Glomerular endothelial cell (primary cell): ENCODE measurements at places on chromosomes 4 and X. TPM values are rescaled to one million over a fixed set of nuclear protein-coding genes. Genes with fewer than 3 reads are reported as not detected.

GRCh38 chr4:13905543-13905942 lies 278.0 kb upstream of the BOD1L1 start:
- no peak for DNase-seq

DNA sequence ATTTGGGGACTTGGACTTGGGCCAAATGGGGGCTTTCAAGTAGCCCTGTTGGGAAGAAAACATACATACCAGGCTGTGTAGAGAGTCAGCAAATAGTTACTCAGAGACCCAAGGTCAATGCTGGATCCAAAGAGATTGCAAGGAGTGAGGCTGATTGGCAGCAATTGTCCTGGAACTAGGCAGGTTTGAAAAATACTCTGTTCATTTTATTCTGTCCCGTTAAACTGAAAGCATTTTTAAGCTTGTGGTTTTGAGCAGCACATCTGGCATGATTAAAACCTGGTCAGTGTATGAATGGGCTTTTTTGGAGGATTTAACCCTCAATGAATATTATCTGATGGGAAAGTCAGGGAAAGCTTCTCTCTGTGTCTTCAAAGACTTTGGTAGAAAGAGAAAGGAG lies 294.3 kb upstream of the BOD1L1 start:
- no peak for DNase-seq

- no peak for DNase-seq
Observed at GRCh38 chr4:74654230-74654681, 140.1 kb downstream of the BTC start.

DNA sequence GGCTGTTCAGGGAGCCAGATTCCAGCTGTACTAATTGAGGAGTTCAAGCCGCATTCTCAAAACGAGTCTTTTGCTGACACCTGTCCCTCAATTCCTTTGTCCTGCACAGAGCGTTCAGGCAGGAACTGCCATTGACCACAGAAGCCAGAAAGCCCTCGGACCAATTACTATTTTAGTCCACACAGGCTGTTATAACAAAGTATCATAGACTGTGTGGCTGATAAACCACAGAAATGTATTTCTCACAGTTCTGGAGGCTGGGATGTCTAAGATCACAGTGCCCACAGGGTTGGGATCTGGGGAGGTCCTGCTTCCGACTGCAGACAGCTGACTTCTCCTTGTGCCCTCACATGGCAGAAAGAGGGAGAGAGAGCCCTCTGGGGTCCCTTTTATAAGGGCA lies 119.8 kb upstream of the ATP6AP2 start:
- no peak for DNase-seq

GRCh38 chr4:1873776-1874175 lies 2.6 kb downstream of the NSD2 start:
- DNase-seq, result no peak

- DNase-seq, result no peak
Observed at GRCh38 chr4:80183250-80184052, 13.9 kb upstream of the PRDM8 start.

GRCh38 chr4:102543030-102543928 lies 42.1 kb downstream of the NFKB1 start:
- no peak for DNase-seq

DNA sequence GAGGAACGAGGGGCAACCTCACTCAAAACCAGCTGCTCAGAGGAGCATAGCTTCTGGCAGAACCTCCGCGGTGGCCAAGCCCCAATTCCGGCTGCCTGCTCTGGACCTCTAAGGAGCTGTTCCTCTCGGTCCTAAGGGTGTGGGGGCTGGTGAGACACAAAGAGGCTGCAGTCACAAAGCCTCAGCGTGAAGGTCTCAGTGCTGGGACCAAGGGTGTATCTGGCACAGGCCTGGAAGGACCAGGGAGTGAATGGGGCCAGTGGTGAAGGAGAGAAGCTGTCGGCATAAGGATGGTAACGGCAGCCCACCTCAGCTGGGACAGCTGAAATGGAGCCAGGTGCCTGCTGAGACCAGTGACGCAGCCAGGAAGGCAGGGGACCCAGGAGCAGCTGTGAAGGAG lies 5.3 kb downstream of the PDE6B start:
- no peak for DNase-seq

GRCh38 chr4:128566693-128567092 lies 242.8 kb upstream of the JADE1 start:
- no peak for DNase-seq

DNA sequence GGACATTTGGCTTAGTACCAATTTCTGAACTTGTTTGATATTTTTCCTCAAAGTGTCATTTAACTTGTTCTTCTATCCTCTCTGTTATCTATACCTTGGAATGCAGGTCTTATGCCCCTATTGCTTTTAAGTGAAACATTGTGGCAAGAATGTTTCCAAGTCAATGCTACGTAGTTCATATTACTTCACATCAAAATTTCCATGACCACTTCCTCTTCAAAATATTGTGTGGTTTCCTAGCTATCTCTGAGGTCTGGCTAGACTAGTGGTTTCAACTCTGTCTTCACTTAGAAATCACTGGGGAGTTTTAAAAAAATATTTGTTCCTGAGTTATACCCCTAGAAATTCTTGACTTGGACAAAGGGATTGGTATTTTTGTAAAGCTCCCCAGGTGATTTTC lies 20.2 kb upstream of the RASGEF1B start:
- no peak for DNase-seq

DNA sequence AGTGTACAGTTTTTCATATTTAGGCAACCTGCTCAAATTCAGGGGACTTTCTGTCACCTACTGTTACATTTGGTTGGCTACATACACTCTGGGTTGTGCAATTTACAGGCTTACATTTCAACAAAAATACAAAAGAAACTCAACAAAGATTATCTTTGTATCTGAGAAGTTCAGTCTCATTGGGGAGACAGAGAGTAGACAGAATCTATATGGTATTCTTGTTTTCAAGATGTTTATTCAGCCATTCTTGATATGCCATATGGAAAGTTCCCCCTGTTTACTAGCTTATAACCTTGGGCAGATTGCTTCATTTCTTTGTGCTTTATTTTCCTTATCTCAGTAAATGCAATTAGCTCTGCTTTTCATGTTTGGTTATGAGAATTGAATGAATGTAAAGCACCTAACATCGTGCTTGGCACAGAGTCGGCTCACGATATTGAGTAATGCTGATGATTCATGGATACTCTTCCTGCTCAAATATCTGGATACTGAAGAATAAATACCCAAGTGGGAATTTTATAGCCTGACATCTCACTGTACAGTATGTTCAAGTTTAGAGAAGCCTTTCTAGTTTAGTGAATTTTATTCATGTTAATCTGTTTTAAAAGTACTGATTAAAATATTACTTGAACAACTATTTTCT lies 96.5 kb upstream of the PACRGL start:
- DNase-seq, result peak; percentile 36

GRCh38 chr4:129603241-129603931 lies 507.4 kb downstream of the C4orf33 start:
- DNase-seq, result no peak

DNA sequence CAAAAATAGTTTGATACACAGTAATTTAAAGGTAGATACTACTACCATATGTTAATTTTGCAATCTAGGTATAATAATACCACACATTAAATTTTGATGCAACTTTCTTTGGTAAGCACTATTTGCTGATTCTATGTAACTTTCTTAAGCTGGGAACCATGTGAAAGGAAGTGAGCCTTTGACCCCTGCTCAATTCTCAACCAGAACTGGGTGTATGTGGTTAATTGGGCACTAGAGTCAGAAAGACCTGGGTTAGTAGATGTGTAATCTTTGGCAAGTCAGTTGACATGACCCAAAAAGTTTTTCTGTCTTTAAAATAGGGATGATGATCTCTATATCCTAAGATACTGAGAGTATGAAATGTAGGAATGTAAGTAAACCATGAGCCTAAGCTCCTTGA lies 22.4 kb downstream of the TLR2 start:
- DNase-seq, result no peak

DNA sequence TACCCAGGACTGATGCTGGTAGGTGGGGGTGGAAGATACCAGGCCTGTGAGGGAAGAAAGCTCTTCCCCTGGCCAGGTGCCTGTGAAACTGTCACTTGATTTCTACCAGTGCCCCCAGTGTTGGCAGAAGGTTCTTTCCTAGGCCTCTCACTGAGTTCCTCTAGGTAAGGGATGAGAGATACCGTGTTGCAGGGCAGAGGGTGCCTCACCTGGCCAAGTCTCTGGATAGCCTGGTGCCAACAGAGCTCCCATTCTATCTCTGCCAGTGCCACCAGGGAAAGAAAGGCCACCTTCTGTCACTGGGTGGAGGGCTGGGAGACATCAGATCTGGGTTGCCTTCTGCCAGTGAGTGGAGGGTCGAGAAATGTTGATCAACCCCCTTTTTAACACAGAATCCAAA lies 94.1 kb downstream of the RTL5 start:
- DNase-seq, result no peak

DNA sequence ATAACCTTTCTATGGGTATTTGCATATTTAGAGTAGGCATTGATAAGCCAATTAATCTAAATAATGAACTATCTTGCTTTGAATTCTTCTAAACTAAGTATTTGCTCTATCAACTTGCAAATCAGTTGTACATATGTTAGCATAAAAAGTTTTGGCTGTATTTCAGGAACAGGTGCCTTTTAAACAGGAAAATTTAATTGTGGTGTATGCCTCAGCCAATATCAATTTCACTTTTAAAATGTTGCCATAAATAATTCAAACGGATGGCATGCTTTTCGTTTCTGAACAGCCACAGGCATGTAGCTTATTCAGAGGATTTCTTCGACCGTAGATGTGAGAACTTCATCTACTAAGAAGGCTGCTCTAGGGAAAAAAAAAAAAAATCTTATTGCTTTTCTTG lies 99.9 kb downstream of the DCLK2 start:
- DNase-seq, result no peak

DNA sequence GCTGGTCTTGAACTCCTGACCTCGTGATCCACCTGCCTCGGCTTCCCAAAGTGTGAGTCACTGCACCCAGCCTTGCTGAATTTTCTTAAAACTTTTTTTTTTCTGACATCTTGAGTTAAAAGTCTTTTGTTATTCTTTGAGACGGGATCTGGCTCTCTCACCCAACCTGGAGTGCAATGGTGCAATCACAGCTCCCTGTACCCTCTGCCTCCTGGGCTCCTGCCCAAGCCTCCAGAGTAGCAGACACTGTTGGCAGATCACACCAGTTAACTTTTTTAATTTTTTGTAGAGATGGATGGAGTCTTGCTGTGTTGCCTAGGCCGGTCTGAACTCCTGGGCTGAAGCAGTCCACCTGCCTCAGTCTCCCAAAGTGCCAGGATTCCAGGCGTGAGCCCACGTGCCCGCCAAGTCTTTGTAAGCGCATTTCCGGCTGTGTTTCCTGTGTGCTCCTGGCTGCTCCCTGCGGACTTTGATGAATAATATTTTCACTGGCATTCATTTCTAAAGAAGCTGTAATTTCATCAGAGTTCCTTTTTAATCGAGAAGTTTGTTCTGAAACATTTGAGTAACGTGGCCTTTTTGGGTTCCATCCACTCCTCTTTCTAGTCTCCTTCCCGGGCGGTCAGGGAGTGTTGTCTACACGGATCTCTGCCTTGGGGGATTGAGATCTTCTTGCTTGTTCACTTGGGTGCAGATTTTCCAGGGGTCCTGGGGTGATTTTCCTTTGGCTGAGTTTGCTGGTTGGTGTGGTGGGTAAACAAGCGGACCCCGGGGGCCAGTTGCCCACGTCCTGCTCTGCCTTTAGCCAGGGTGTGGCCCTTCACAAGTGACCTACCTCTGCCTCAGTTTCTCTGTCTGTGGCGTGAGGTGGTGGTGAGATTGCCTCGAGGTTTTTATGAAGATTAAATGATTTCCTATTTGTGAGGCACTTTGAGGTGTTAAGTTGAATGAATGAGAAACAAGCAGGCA lies 44.4 kb downstream of the PCGF3 start:
- no peak for DNase-seq

- no peak for DNase-seq
Observed at GRCh38 chr4:121380776-121381462, at the start of gene QRFPR. TSS of gene QRFPR (minus strand) at chr4:121381018. CDS start at chr4:121380647, 371 bp downstream.

GRCh38 chr4:142130666-142131065 lies 494.3 kb downstream of the IL15 start:
- DNase-seq, result no peak

Gene ARSD
- 27.4 and 32.5 TPM in 2 replicates for total RNA-seq

Gene FGFBP1
- total RNA-seq, result not detected in 2 replicates

Gene PNMA6E
- total RNA-seq, result not detected in 2 replicates

Gene GYPB
- not detected in 2 replicates for total RNA-seq

Gene XK
- total RNA-seq, result not detected in 2 replicates

Gene RPS6KA6
- total RNA-seq, result 0.29 and 0.34 TPM in 2 replicates

Gene GPR82
- not detected in 2 replicates for total RNA-seq
